ENCODE measurements at places on chromosomes 5 and 9. TPM values are rescaled to one million over a fixed set of nuclear protein-coding genes. Genes with fewer than 3 reads are reported as not detected.

- no peak for DNase-seq
- no peak overlapping the region for H3K27ac ChIP-seq
Observed at GRCh38 chr9:87854580-87854955, 28.1 kb upstream of the SPATA31E1 start.

DNA sequence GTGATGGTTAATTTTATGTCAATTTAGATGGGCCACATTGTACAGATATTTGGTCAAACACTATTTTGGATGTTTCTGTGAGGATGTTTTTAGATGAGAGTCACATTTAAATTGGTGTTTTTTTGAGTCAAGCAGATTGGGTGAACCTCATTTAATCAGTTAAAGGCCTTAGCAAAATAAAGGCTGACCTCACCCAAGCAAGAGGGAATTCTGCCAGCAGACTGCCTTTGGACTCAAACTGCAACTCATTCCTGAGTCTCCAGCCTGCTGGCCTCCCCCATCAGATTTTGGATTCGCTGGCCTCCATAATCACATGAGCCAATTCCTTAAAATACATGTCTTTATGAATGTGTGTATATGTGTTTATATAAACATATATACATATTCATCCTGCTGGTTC lies 282.7 kb upstream of the POU5F2 start:
- no peaks in the 10 kb centered on the region for H3K27me3 ChIP-seq
- DNase-seq = no peak
- peaks cover 22% of the 10 kb centered on the region for H3K36me3 ChIP-seq
- H3K4me1 ChIP-seq = no peaks in the 10 kb centered on the region

DNA sequence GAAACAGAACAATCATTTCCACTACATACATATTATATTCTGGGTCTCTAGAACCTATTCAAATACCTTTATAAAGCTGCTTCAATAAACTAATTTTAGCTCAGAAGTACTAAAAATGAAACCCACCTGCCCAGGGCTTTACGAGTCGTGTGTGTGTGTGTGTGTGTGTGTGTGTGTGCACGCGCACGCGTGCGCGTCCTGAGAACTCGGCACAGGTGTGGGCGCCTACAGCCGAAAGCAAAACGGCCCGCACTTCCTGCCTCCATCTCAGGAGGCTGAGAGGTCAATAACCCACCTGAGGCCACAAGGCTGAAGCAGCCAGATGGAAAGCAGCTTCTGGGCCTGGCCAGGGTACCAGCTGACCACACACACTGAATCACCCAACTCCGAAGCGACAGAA lies 3.0 kb downstream of the CLPTM1L start:
- no peak for DNase-seq
- H3K4me3 ChIP-seq = no peak overlapping the region
- peaks cover 48% of the 10 kb centered on the region for H3K36me3 ChIP-seq

GRCh38 chr5:13250464-13251291 lies 693.8 kb downstream of the DNAH5 start:
- H3K27me3 ChIP-seq = no peaks in the 10 kb centered on the region
- no peak for DNase-seq
- H3K4me1 ChIP-seq = no peaks in the 10 kb centered on the region
- H3K4me3 ChIP-seq = no peak overlapping the region

- DNase-seq = no peak
- no peaks in the 10 kb centered on the region for H3K27me3 ChIP-seq
- H3K4me3 ChIP-seq = no peak overlapping the region
- no peak overlapping the region for H3K27ac ChIP-seq
Observed at GRCh38 chr5:66933066-66933465, 263.5 kb downstream of the CD180 start.

- no peaks in the 10 kb centered on the region for H3K4me1 ChIP-seq
- no peak overlapping the region for H3K27ac ChIP-seq
- no peaks in the 10 kb centered on the region for H3K27me3 ChIP-seq
- no peak for DNase-seq
Observed at GRCh38 chr9:108691614-108692013, 164.2 kb downstream of the ACTL7B start.

- H3K4me1 ChIP-seq = peaks cover 69% of the 10 kb centered on the region
- peak overlapping the region; percentile 72 for H3K4me3 ChIP-seq
- peak; percentile 63 for DNase-seq
- no peaks in the 10 kb centered on the region for H3K27me3 ChIP-seq
- peak overlapping the region; percentile 74 for H3K27ac ChIP-seq
- no peaks in the 10 kb centered on the region for H3K36me3 ChIP-seq
Observed at GRCh38 chr9:137028263-137029057, 423 bp upstream of the ABCA2 start.

- H3K36me3 ChIP-seq = no peaks in the 10 kb centered on the region
- no peaks in the 10 kb centered on the region for H3K27me3 ChIP-seq
Observed at GRCh38 chr9:101235105-101235866, 149.5 kb downstream of the BAAT start.

DNA sequence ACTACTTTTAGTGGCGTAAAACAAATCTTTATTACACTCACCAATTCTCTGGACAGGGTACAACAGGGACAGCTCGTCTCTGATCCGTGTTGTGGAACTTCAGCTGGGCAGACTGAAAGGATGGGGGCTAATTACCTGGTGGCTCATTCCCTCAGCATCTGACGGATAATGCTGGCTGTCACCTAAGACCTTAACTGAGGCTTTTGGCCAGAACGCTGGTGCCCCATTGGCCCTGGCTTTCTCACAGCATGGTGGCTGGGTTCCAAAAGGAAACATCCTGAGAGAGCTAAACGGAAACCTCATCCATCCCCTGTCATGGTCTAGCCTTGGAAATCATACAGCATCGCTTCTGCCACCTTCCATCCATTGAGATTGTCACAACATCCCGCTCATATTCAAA lies 62.9 kb downstream of the RAI14 start:
- H3K4me3 ChIP-seq = no peak overlapping the region
- H3K4me1 ChIP-seq = no peaks in the 10 kb centered on the region
- no peak overlapping the region for H3K27ac ChIP-seq
- no peaks in the 10 kb centered on the region for H3K27me3 ChIP-seq
- no peaks in the 10 kb centered on the region for H3K36me3 ChIP-seq
- no peak for DNase-seq

- no peaks in the 10 kb centered on the region for H3K4me1 ChIP-seq
- H3K27me3 ChIP-seq = no peaks in the 10 kb centered on the region
- H3K36me3 ChIP-seq = no peaks in the 10 kb centered on the region
- no peak overlapping the region for H3K27ac ChIP-seq
- H3K4me3 ChIP-seq = no peak overlapping the region
Observed at GRCh38 chr5:8329773-8330172, 460.8 kb downstream of the MTRR start.

DNA sequence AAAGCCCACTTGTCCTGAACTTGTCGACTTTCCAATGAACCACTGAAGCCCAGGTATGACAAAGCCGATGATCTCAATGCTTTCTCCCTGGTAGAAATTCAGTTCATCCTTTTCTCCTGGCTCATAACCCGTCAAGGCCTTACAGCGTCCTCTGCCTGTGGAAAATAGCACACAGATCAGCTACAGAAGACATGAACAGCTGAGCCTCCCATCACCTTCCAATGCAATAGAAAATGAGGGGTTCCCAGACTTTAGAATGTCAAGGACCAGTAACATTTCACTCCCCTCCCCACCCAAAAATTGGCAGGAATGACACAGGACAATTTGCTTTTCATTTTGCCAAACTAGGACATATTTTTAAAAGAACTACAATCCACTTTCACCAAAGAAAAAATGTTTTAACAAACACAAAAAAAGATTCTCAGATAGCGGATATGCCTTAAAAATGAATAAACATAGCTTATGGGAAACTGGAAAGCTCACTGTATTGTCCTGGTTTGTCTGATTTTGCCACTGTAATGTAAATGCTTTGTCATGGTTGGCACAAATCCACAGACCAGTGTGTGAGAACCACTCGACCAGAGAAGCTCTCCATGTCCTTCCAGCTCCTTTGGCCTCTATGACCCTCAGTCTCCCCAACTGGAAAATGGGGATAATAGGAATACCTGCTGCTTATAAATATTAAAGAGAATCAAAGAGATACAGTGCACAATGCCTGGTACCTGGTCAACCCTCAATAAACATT lies 24.4 kb downstream of the SH3TC2 start:
- no peak overlapping the region for H3K27ac ChIP-seq
- H3K4me3 ChIP-seq = no peak overlapping the region
- no peak for DNase-seq
- H3K27me3 ChIP-seq = no peaks in the 10 kb centered on the region
- no peaks in the 10 kb centered on the region for H3K4me1 ChIP-seq
- no peaks in the 10 kb centered on the region for H3K36me3 ChIP-seq

GRCh38 chr5:102154291-102154690 lies 141.8 kb downstream of the SLCO4C1 start:
- DNase-seq = no peak
- H3K27ac ChIP-seq = no peak overlapping the region
- H3K27me3 ChIP-seq = no peaks in the 10 kb centered on the region
- H3K4me1 ChIP-seq = no peaks in the 10 kb centered on the region
- no peaks in the 10 kb centered on the region for H3K36me3 ChIP-seq

GRCh38 chr5:54093861-54094260 lies 216.5 kb downstream of the ARL15 start:
- H3K4me3 ChIP-seq = no peak overlapping the region
- no peaks in the 10 kb centered on the region for H3K4me1 ChIP-seq
- DNase-seq = no peak
- H3K36me3 ChIP-seq = no peaks in the 10 kb centered on the region
- H3K27me3 ChIP-seq = no peaks in the 10 kb centered on the region

DNA sequence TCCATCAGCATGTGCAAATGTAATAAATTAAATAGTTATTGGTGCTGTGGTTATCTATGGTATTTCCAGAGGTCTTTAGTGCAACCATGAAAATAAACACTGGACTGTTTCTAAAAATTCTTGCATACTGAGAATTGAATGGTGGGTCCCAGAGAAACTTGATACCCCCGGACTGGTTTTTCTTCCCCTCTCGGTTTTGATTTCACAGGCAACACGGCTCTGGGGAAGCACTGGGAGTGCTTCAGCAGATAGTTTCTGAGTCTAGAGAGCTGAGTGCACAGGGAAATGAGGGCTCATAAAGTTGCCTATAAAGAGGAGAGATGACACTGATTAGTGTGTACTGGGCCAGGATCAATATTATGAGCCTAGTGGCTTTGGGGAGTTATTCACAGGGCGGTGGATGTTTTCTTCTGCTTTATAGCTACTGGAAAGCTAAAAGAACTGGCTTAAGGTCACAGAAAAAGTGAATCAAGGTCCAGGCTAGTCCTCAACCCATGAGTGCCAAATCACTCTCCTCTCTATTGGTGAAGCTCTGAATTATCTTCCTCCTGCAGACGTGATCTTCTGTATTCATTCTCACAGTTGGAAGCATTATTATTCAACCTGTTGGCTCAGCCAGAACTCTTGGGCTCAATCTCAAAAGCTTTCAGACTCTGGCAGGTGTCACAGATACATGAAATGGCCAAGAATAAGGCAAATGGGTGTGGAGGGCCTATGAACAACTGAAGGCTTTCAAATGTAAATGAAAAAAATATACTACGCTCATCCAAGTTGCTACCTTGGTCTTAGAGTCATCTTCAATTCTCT lies 170.2 kb upstream of the HMHB1 start:
- no peak overlapping the region for H3K4me3 ChIP-seq
- H3K27me3 ChIP-seq = no peaks in the 10 kb centered on the region
- H3K4me1 ChIP-seq = no peaks in the 10 kb centered on the region
- DNase-seq = no peak

DNA sequence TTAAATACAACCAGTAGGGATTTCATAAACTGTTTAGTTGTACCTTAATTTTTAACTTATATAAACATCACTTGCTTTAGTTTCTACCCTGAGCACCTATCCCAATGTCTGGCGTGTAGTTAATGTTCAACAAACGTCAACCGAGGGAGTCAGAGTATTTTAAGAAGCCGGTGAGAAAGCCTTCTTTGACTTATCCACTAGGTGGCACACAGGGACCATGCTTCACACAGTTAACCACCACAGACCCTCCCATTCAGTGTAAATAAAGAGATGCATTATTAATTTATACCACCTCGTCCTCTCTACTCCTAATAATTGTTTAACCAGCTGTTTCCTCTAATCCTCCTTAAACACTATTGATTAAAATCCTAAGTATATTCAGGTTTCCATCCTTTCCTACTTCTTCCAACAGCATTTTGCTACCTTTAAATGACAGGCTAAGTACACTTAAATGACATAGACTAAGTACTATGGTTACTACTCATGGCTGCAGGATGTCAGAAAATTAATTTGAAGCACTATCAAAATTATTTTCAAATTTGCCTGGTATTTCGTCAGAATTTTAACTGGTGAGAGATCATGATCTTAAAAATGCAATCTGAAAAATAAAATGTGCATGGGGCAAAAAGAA lies 2.3 kb downstream of the HAPLN1 start:
- no peaks in the 10 kb centered on the region for H3K36me3 ChIP-seq
- no peak overlapping the region for H3K4me3 ChIP-seq
- H3K27me3 ChIP-seq = peaks cover 12% of the 10 kb centered on the region
- H3K4me1 ChIP-seq = no peaks in the 10 kb centered on the region

- no peaks in the 10 kb centered on the region for H3K4me1 ChIP-seq
- no peak overlapping the region for H3K4me3 ChIP-seq
- no peak overlapping the region for H3K27ac ChIP-seq
Observed at GRCh38 chr5:77011498-77011897, 18.7 kb upstream of the AGGF1 start.

- DNase-seq = no peak
- H3K4me1 ChIP-seq = no peaks in the 10 kb centered on the region
- H3K27me3 ChIP-seq = no peaks in the 10 kb centered on the region
Observed at GRCh38 chr5:14025569-14026286, 81.2 kb upstream of the DNAH5 start.

DNA sequence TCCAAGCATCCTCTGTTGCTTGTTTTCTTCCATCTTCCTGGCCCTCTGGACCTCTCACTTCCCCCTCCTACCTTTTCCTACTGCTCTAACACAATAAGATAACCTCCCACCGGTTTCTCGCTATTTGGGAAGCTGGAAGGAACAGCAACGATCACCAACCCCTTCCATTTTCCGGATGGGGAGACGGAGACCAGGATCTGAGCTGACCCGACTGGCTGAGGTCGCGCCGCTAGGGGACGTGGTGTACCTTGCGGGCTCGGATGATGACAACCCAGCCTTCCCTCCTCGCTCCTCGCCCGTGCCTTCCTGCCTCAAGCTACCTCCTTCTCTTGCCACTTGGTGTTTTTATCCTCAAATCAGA lies 1.9 kb downstream of the LPAR1 start:
- H3K4me1 ChIP-seq = no peaks in the 10 kb centered on the region
- no peak overlapping the region for H3K4me3 ChIP-seq

DNA sequence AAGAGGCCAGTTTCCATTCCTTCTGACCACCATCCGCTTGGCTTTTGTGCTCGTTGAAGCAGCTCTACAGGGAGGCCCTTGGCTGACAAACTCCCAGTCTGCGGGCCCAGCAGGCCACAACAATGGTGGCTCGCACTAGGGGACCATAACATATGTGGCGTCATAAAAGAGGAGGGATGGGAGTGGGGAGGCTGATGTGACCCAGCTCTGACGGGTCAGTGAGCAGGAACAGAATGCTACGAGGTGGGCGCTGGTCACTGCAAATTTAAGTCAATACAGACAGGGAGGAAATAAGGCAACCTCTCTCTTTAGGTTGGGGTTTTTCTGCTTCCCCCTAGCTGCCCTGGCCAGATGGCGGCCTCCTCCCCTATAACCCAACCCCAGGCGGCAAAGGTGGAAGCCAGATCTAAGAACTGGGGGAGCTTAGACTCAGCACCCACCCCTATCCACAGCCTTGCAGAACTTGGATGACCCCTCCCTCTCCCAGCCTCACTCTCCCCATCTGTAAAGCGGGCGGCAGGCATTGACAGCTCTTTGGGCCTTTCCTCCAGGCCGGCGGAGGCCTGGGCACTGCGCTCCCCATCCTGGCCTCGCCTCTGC lies 778 bp downstream of the FRRS1L start:
- no peak overlapping the region for H3K27ac ChIP-seq
- no peak overlapping the region for H3K4me3 ChIP-seq
- no peaks in the 10 kb centered on the region for H3K36me3 ChIP-seq

SPINK13 gene
- not detected for total RNA-seq

NR2F1 gene
- not detected for total RNA-seq

TAF11L5 gene
- total RNA-seq = not detected

NUTM2F gene
- total RNA-seq = not detected

PDE6A gene
- not detected for total RNA-seq

CCL21 gene
- total RNA-seq = not detected

PCDHGA5 gene
- not detected for total RNA-seq

IL13 gene
- 0.84 TPM for total RNA-seq
